ENCODE measurements at places on chromosomes 12 and 14.

DNA sequence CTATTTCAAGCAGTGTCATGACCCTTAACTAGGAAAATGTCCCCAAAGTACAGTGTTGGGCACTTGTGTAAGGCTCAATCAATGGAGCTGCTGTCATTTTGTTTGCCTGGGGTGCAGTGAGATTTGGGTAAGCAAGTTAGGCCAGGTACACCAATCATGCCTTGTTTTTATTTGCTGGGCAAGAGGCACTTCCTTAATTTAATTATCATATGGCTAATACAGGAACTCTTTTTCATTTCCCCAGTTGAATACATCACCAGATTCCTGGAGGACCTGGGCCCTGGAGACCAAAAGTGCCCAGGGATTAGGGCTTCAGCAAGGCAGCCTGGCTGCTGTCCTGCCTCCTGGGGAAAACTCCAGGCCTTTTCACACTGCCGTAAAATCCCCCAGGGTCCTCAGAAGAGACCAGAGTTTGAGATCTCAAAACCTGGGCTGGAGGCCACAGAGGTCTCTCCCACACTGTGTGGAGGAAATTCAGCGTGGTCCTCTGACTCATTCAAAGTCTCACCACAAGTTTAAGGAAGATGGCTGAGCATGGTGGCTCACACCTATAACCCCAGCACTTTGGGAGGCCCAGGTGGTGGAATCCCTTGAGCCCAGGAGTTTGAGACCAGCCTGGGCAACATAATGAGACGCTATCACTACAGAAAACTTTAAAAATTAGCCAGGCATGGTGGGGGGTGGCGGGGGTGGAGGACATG, 28.4 kb upstream of the FOXN3 start:
- no peak for DNase-seq

- no peak for DNase-seq
These were observed 18.4 kb upstream of the CFL2 start for GRCh38 chr14:34732802-34733201.

DNA sequence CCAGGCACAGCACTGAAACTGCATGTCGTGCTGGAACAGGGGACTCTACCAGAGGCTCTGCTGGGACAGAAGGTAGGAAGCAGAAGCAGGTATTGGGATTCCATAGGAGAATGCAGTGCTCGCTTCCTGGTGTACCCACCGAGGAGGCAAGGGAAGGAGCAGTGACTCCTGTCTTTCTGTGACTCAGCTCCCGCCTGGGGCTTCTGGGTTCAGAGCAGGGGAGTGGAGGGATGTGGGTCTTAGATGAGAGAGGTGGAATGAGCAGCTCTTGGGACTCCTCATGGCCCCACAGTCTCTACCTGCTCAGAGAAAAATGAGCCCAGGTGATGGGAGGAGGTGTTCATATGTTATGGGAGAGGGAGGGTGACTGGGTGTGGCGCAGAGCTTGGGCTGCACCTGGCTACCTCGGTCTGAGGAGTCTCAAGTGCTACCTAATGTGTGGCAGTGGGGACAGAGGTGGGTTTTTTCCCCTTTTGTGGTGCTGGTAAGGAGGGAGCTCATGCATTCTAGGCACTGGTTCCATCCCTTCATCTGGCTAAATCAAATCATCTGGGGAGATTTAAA, 26.3 kb downstream of the WNT5B start:
- DNase-seq: no peak

DNA sequence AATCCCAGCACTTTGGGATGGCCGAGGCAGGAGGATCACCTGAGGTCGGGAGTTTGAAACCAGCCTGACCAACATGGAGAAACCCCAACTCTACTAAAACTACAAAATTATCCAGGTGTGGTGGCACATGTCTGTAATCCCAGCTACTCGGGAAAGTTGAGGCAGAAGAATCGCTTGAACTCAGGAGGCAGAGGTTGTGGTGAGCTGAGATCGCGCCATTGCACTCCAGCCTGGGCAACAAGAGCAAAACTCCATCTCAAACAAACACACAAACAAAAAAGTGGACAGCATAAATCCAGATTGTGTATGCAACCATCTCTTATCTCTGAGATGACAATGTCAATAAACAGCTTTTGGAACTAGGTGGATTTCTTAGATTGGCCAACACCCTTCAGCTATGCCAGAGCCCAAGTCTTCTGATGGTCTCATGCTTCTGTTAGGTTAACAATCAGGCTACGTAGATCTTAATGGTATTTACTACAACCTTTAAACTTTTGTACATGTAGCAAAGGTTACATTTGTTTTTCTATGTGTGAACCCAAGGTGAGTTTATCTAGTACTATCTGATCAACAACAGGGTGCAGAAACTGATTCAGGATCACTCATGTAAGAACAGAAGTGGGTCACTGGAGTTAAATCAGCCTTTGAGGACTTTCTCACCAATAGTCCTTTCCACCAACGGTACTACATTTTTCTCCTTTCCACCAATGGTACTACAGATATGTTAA, 73.7 kb downstream of the DUSP16 start:
- no peak for DNase-seq
